ENCODE measurements at places on chromosomes 6 and 20.

DNA sequence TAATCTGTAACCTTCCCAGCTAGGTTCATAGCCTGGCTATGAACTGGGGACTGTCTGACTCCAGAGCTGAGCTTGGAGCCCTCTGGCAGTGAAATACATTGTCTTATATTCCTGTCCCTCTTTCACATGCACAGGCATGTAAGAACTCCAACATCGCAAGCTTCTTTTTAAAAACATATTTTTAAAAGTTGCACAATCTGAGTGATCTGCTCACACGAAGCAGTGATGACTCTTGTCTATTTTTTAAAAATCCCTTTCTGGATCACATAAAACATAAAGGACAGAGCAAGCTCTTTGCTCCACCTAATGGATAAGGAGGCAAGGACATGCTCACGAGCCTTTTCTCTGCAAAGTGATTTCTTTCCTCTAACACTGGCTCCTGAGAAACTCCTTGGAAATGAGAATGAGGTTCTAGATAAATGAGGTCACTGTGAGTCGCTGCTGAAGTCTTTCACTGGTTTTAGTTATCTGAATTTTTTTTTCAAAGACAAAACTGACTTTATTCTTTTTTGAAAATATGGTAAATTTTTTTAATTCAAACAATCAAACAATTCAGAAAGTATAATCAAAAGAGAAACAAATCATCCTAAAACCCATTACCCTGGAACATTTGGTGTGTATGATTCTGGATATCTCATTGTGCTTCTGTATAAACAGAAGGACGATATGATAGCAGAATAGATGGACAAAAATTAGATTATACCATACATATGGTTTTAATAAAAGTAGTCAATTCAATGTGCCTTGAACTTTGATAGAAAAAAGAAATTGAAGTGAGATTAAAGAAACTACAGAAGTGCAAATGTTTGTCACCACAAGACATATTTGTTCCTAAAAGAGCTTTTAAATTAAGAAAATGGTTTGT, 30.8 kb downstream of the IL20RA start:
- no peak for DNase-seq

DNA sequence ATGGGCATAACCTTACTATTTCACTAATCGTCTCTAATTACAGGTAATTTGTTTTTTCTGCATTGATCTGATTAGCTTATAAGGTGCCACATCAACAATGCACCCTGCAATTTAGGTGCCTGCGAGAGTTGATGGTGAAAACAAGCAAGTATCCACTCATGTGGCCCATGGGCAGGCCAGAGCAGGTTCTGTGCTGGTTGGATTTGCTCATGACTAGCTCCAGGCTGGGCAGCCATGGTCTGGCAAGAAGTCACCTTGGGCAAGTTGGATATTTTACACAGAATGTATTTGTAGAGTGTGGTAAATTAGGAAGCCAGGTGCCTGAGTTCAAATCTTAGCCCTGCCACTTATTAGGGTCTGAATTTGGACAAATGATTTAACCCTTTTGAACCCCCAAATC, 25.3 kb downstream of the RAB44 start:
- no peak for DNase-seq

DNA sequence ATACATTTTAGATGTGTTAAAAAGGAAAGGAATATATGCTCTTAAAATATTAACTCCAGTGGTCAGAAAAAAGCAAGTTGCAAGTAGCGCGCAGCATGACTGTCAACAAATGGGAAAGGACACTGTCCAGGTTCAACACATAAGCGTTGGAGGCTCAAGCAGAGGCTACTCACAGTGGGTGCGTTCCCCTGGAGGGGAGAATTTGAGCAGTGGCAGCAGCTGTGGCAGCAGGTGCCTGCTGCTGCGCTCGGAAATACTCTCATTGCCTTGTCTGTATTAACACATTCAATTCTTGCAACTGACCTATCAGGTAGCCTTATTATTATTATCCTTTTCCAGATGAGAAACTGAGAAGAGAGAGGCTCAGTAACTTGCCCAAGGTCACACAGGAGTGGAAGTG, 21.9 kb upstream of the CCN6 start:
- no peak for DNase-seq

GRCh38 chr20:39916236-39916765, 772.7 kb downstream of the MAFB start:
- no peak for DNase-seq

DNA sequence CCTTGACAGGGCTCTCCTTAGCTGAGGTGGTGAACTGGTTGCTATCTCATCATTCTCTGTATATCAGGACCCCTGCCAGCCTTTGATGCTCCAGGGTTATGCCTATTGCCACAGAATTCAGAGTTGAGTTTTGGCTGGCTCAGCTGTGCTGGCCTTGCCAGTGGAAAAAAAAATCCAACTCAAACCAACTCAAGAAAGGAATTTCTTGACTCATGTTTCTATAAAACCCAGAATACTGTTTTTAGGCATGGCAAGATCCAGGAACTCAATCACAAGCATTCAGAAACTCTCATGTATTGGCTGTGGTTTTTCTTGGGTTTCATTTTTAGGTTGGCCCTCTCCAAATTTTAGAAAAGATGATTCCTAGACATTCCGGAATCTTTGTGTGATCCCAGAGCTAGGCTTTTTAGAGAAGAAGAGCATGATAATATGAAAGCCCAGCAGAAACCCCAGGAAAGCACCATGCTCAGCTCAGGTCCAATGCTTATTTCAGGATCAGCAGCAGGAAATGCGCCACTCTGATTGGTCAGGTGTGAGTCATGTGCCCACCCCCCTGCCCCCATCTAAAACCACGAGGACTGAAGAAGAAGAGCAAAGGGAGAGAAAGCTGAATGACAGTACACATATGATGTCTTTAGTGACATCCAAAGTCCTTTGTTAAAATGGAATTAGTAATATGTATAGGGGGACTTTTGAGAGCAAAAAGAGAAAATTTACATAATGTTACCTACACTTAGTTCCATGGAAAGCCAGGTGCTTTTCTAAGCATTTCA, 122.9 kb downstream of the RNF144B start:
- DNase-seq, result no peak

DNA sequence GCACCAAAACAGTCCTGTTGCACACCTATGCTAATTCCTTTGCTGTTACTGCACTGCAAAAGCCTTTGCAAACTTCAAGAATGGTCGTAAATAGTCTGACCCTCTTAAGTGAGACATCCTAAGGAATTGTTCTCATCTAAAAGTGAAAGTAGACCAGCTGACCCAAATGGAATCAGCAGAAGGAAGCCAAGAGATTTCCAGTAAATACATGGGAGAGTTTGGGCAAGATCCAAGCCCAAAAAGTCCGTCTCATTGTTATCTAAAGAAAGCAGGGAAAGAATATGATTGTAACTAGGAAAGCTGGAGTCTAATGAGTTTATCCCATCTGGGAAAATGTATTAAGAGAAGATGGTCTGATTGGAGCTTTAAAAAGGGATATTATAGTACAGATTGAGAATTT, 43.0 kb upstream of the HIVEP1 start:
- no peak for DNase-seq

- DNase-seq, result no peak
Measured at GRCh38 chr20:52748990-52749389, 223.2 kb upstream of the TSHZ2 start.

GRCh38 chr20:50415516-50416268, 94.5 kb upstream of the PTPN1 start:
- no peak for DNase-seq

GRCh38 chr20:62675156-62675876, 33.0 kb downstream of the SLCO4A1 start:
- DNase-seq, result no peak

DNA sequence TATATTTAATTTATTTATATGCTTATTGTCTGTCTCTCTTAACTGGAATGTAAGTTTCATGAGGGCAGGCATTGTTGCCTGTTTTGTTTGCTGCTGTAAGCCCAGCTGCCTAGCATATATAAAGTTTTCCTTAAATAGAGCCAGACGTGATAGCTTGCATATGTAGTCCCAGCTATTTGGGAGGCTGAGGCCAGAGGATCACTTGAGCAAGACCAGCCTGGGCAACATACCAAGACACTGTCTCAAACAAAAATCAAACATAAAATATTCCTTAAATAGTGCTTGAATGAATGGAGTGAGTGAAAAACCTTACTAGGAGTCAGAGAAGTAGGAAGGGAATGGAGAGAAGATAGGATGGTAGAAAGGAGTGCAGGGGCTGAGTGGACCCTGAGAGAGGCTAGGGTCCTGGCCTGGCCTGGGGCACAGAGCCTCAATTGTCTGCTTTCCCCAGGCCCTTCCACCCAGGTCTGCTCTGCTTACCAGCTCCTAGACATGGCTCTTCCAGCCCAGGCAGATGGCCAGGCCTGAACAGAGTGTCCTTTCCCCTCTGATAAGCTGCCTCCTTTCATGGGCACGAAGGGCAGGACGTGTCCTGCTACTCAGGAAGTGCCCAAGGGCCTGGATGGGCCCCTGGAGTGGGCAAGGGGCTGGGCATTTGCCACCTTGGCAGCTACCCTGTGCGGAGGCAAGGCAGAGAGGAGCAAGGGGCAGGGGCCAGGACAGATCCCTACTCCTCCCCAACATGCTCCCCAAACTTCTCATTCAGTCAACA, 17.7 kb upstream of the BAK1 start:
- DNase-seq, result no peak

DNA sequence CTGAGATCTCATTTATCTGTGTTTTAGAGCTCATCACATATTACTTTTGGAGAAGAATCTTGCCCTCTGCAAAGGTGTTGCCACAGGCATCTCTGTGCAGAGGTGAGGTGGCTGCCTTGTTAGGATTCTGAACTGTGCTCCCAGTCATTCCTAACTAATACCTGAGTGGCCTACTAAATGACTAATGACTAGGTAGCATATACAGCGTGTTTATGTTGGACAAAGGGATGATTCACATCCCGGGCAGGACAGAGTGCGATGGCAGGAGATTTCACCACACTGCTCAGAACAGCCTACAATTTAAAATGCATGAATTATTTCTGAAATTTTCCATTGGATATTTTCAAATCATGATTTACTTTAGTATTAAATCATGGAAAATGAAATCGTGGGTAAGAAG, 23.1 kb upstream of the CGA start:
- DNase-seq, result no peak

DNA sequence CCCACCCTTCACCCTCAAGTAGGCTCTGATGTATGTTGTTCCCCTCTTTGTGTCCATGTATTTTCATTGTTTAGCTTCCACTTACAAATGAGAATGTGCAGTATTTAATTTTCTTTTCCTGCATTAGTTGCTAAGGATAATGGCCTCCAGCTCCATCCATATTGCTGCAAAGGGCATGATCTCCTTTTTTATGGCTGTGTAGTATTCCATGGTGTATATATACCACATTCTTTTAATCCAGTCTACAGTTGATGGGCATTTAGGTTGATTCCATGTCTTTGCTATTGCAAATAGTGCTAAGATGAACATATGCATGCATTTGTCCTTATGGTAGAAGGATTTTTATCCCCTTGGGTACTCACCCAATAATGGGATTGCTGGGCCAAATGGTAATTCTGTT, 35.9 kb upstream of the COL9A1 start:
- DNase-seq, result no peak

- no peak for DNase-seq
Measured at GRCh38 chr20:3420211-3420707, 12.8 kb upstream of the DNAAF9 start.

GRCh38 chr6:128168244-128168643, 267.4 kb upstream of the THEMIS start:
- no peak for DNase-seq

DNA sequence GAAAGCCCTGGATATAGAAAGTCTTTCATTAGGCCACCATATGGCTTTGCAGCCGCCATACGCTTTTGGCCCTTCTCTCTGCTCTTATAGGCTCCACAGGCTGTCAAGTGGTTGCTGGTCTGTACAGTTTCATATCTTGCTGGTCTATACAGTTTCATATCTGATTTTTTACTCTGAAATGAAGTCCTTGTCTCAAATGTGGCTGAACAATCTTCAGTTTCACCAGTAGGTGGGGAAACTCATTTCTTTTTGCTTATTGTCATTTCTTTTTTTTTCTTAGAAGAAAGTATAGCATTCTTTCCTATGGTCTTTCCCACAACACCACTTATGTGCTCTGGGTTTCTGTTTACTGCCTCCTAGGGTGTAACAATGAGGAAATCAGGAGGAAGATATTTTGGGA, 771.4 kb upstream of the MMS22L start:
- DNase-seq, result no peak

- DNase-seq, result no peak
Measured at GRCh38 chr6:125294925-125295324, 6.8 kb downstream of the HDDC2 start.

DNA sequence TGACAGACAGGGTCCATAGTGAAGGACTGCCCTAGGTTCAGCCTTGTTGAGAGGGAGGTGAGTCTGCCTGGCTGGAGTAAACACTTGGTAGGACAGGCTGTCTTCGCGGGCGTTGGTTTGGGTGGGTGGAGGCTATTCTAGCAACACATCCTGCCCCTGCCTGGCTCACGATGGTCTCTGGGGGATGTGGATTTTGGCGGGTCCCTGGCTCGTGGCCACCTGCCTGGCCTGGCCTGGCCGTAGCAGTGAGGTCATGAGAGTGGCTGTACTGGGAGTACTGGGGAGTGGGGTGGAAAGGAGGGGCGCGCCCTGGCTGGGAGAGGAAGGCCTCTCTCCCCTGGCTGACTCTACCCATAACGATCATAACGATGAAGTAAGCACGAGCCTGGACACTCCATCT, 30.2 kb upstream of the MRPS18A start:
- DNase-seq, result no peak

- no peak for DNase-seq
Measured at GRCh38 chr20:57806476-57806875, 96.7 kb upstream of the PMEPA1 start.

DNA sequence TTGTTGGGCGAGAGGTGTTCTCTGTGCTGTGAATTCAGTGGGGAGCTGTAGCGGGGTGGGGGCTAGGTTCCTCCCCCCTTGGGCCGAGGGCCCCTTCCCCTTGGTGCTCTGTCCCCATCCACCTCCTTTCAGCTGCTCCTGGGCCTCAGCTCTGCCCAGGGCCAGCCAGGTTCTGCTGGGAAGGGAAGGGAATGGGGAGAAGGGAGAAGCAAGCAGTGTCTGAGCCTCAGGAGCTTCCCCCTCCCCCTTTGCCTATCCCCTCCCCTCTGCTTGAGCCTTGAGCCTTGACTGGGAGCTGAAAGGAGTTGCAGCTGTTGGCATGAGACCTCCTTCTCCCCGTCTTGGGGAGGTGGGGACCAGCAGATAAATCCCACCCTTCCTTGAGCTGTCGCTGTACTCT, 576 bp upstream of the RRP36 start:
- no peak for DNase-seq

Measured in activated CD8-positive, alpha-beta memory T cell treated with anti-CD3 and anti-CD28 coated beads, Interleukin-2, amount 50 U/mL, for 4 hours (primary cell).